HFFc6 (cell line): ENCODE measurements at places on chromosomes 7 and 10.
A peak's percentile ranks its signal among the peaks of the same experiment; 100 is the strongest.

DNA sequence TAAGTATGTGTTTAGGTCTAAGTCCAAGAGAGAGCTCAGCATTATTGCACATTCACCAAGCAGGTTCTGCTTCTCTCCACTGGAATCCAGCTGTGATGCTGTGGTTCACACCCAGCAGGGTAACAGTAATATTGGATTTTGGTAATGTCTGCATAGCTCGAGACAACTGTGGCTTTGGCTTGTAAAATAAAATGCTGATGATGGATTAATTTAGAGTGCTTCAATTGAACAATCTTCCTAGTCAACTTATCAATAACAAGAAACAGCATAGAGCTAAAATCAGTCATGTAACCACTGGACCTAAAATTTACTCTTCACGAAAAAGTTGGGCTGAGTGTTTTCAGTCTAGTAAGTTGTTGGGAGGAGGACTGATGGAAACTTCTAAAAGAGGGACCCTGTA is 709.2 kb downstream of the TYW1 start:
- DNase-seq, result no peak

DNA sequence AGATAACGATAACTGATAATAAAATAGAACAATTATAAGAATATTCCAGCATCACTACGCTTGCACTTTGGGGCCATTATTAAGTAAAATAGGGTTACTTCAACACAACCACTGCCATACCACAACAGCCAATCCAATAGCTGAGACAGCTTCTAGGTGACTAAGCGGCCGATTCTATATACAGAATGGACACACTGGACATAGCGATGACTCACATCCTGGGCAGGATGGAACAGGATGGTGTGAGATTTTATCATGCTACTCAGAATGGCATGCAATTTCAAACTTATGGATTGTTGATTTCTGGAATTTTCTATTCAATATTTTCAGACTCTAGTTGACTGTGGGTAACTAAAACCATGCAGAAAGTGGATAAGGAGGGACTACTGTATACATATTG is 920.9 kb downstream of the LRMDA start:
- DNase-seq, result peak; percentile 92

- DNase-seq, result no peak
These were observed 16.8 kb downstream of the RASGEF1A start for GRCh38 chr10:43249962-43250614.

- DNase-seq, result no peak
These were observed 120.6 kb downstream of the NEBL start for GRCh38 chr10:20776384-20777118.

GRCh38 chr10:23834091-23834490 is 374.8 kb upstream of the KIAA1217 start:
- no peak for DNase-seq

GRCh38 chr7:71131256-71132126 is 453 bp upstream of the GALNT17 start:
- no peak for DNase-seq

- no peak for DNase-seq
These were observed 179.2 kb downstream of the RELN start for GRCh38 chr7:103810112-103810744.

DNA sequence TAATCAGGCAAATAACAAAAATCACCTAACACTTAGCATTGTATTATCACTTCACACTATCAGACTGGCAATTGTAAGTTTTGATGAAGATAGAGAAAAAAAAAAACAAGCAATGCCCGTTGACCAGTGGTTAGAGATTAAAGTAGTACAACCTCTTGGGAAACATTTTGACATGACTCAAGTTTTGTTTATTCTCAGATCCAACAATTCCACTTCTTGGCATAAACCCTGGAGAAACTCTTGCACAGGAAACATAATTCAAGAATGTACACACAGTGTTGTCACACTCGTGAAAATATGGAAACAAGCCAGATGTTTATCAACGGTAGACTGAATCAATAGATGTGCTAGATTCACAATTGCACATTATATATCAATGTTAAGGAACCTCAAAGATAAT is 37.2 kb downstream of the FRMD4A start:
- DNase-seq, result no peak

DNA sequence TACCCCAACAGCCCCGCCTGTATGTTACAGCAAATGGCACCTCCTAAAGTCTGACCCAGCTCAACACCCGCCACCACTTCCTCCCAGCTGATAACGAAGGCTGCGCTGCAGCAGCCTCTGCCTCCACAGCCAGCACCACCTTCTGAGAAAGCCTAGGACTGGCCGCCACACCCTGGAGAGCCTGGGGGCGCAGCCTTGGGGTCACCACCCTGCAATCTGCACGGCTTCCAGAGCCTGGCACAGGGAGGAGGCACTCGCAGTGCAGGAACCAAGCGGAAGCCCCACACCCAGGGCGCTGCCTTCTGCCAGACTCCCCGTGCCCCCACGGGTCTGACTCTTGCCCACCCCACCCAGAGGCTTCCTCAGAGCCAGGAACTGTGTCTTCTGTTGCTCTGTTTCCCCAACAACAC is 112.5 kb downstream of the MAD1L1 start:
- DNase-seq, result no peak

GRCh38 chr10:63605197-63605967 is 84.2 kb downstream of the REEP3 start:
- no peak for DNase-seq

- no peak for DNase-seq
These were observed 3.5 kb downstream of the JAKMIP3 start for GRCh38 chr10:132069122-132069848.
